ENCODE measurements at places on chromosomes 7 and 10. TPM values are rescaled to one million over a fixed set of nuclear protein-coding genes. Genes with fewer than 3 reads are reported as not detected.

CFAP46 gene
- 3.7 TPM for total RNA-seq

VAX1 gene
- not detected for total RNA-seq

DNA sequence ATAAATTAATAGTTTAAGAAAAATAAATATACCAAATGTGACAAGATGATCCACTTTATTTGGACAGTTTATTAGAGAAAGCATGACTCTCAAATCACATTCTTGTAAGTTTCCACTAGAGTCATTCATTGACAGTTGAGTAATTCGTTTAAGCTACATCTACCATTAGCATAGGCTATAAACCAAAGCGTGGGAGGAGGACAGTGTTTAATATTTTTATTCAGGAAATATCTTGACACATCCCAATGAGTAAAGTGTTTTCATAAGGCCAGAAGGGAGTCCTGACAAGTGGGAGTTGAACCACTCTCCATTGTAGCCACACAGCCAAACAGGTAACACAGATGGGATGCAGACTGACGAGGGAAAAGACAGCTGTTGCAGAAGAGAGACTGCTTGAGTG is 386.5 kb upstream of the SEMA3D start:
- no peak for DNase-seq

DNA sequence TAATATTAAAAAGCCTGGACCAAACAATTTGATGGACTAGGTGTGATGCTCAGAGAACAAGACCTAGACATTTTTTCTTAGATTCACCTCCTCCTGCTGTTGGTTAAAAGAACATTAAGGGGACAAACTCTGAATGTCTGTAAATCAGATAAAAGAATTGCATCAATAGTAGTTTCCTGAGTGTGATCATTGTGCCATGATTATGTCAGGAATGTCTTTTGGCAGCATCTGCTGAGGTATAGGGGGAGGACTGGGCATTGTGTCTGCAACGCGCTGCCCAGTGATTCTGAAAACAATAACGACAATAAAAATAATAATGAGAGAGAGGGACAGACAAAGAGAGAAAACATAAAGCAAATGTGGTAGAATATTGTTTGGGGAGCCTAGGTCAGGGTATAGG is 6.9 kb downstream of the C7orf57 start:
- no peak for DNase-seq

DNA sequence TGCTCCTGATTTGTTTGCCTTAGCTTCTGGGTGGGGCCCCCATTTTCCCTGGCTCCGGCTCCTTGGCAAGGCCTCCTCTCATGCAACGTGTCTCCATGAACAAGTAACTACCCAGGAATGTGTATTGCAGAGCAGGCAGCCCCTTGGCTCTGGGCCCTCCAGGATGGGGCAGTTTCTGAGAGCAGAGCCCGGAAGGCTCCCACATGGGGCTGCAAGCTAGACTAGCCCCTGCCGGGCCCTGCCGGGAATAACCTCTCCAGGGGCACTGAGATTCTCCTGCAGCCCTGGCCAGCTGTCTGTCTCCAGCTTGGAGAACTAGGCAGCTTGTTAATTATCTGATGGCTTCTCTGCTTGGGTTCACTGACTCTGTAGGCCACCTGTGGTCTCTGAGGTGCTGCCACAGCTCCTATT is 184.0 kb upstream of the INHBA start:
- no peak for DNase-seq

NEUROD6 gene
- not detected for total RNA-seq

APBB1IP gene
- 85.5 TPM for total RNA-seq

DNA sequence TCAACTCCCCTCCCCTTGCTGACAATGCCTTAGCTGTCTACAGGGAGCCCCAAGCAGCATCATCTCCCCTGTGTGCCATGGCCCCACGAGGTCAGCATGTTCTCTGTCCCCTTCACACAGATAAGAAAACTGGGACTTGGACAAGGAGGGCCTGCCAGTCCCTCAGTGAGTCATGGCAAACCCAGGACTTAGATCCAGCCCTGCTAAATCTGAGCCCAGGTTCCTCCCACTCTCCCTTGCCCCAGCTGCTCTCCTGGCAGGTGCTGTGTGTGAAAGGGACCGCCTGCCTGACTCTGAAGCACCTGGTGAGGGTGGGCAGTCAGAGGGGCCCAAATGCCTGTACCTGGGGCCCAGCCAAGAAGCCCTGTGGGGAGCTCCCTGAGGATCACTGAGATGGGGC is 7.4 kb downstream of the CRHR2 start:
- DNase-seq = no peak

FLNC gene
- not detected for total RNA-seq

DNA sequence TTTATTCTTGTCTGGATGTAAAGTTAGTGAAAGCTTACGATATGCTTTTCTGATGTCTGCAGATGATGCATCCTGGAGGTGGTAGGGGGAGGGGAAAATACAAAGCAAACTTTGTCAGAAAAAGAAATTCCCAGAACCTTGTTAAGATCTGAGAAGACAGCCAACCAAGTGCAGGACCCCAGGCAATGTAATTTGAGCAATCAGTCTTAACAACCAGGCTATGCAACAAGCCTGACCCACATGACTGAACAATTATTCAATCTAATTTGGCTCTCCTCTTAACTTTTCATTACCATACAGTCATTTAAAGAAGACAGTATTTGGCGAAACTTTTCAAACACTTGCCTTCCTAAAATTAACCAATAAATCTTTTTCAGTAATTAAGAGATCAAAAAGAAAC is 74.5 kb downstream of the DNAJC1 start:
- no peak for DNase-seq

GRCh38 chr7:47511699-47512370 is 70.1 kb downstream of the TNS3 start:
- no peak for DNase-seq

- DNase-seq = no peak
These were observed 120.5 kb downstream of the FANK1 start for GRCh38 chr10:126016882-126017281.

GRCh38 chr10:112738606-112739591 is 211.1 kb upstream of the TCF7L2 start:
- DNase-seq = no peak

- no peak for DNase-seq
These were observed 665.0 kb downstream of the MAGI2 start for GRCh38 chr7:78788464-78788863.

Data from activated B cell treated with CpG ODN at 0.5 μM for 24 hours (primary cell).